ENCODE measurements at places on chromosomes 3 and 15.

DNA sequence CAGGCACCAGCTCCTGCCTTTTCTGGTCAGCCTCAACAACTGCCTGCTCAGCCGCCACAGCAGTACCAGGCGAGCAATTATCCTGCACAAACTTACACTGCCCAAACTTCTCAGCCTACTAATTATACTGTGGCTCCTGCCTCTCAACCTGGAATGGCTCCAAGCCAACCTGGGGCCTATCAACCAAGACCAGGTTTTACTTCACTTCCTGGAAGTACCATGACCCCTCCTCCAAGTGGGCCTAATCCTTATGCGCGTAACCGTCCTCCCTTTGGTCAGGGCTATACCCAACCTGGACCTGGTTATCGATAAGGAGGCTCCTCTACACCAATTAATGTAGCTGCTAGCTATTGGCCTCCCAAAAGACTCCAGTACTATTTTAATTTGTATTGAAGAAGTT, 38.9 kb downstream of the TFG start:
- no peak for DNase-seq

GRCh38 chr15:41487802-41488201, 5.9 kb upstream of the ITPKA start:
- no peak for DNase-seq

- no peak for DNase-seq
Observed at GRCh38 chr3:69232482-69232881, 110.1 kb upstream of the LMOD3 start.

DNA sequence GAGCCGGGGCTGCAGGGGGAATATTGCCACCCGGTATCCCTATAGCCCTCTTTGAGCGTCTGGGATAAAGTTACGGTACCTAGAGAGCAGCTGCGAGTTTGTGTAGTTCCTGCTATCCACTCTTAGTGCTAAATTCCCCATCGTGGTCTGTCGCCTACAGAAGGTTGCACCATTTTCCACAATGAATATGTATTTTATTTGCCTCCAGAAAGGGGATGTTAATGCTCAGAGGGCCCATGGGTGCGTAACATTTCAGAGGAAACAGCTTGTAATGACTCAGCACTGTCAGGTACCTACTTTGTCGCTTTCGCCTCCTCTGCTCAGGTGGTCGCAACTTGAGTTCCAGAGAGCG, 1.1 kb downstream of the SLCO3A1 start:
- no peak for DNase-seq

DNA sequence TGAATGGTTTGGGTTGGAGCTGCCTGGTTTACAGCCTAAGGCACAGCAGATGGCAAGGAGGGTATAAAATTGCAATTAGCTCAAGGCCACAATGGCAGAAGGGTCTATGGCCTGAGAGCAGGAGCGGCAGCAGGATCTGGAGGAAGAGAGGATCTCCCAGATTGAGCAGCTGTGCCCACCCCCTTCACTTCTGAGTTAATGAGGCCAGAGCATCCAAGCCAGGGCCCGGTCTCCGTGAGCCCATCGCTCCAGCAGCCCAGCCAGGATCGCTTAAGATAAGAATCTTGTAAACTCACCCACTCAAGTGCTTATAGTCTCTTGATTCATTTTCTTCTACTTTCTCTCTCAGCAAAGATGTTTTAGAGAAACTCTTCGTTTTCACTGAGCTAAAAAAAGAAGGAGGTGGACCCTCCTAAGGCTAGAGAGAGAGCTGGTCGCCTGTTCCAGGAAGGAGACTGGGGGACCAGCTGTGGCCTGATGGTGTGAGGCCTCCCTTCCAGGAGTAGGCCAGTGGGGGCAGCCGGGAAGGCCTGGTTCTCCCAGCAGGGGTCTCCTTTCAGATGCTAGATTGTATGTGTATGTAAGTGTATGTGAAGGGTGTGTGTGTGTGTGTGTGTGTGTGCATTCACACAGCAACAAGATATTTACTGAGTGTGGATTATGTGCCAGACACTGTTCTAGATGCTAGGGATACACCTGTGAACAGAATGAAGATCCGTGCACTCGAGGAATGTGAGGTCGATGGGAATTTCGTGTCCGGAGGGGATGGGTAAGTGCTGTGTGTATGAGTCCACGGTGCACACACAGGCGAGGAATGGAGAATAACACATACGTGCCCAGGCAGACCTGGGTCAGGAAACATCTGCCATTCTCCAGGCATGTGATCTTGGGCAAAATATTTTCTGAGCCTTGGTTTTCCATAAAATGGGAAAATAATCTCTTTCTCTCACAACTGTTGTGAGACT, 18.6 kb downstream of the MAGEF1 start:
- DNase-seq = no peak

DNA sequence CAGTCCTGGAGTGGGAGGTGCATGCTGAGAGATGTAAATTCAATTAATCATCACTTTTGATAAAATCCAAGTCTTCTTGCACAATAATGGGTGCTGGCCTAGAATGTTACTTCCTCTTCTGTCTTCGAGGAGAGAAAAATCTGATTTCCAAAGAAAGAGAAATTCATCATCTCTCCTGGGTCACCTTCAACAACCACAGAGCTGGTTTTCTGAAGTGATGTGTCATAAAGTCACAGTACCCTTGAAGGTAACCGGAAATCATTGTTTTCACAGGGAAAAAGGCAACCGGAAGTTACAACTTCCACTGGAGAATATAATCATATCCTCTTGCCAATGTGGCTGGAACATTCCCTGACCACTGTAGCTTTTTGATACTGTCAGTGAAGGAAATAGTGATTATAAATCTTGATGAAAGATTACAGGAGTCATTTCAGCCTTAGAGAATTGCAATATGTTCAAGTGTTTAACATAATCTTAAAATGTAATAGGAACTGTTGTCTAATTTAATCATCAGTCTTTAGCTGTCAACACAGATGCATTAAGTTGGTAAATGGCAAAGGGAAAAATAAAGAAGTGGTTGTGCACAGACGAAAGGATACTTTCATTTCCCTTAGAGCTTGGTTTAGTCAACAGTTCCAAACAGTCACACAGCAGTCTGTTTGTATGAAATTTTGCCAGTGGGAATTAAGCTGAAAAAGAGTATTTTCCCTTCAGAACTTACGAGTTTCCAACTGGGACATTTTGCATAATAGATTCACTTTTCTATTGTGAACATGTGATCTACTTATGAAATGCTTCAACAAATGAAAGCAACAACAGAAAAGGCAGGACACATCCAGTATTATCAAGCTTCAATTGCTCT, 106.5 kb upstream of the SLC4A7 start:
- no peak for DNase-seq

GRCh38 chr15:101445562-101446517, 43.7 kb downstream of the PCSK6 start:
- no peak for DNase-seq

- DNase-seq = no peak
Observed at GRCh38 chr3:88188436-88188835, 38.7 kb downstream of the C3orf38 start.

DNA sequence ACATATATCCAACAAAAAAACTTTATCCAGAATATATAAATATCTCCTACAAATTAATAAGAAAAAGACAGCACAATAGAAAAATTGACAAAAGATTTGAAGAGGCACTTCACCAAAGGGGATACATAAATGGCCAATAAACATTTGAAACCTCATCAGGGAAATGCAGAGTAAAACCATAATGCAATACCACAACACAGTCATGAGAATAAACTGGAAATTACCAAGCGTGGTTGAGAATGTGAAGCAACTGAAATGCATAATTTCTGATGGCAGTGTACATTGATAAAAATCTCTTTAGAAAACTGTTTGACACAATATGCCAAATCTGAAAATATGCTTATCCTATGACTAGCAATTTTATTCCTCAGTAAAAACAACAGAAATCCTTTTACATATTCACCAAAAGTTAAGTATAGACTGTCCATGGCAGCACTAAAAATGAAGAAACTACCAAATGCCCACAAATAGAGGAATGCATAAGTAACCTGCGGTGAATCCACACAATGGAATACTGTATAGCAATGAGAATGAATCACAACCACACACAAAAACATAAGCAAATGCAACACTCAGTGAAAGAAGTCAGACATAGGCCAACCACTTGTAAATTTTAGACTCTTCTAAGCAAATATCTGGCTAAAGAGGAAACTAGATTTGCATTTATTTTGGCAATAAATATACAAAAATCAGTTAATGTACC, 7.9 kb downstream of the LYZL4 start:
- no peak for DNase-seq

- no peak for DNase-seq
Observed at GRCh38 chr3:142285083-142285517, 59.7 kb upstream of the GK5 start.

GRCh38 chr3:66047311-66048050, 8.8 kb upstream of the MAGI1 start:
- DNase-seq = no peak

GRCh38 chr3:170477395-170477794, 58.7 kb downstream of the CLDN11 start:
- no peak for DNase-seq

- DNase-seq = no peak
Observed at GRCh38 chr15:90000186-90001001, 730 bp upstream of the ZNF710 start.

DNA sequence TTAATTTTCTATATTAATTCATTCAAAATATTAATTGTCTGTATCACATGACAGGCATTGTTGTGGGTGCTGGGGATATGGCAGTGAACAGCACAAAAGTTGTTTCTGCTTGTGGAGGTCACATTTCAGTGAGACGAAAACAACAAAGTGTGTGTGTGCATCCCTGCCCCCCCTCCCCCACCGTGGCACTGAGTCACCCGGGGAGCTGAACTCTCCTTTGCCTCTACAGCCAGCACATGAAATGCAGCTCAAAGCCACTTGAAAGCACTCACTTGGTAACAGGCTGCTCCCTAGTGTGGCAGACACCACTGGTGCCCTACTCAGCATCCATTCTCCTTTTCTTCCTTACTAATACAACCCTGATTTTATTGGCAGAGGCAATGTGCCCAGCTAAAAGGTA, 16.9 kb upstream of the SCAMP5 start:
- no peak for DNase-seq

DNA sequence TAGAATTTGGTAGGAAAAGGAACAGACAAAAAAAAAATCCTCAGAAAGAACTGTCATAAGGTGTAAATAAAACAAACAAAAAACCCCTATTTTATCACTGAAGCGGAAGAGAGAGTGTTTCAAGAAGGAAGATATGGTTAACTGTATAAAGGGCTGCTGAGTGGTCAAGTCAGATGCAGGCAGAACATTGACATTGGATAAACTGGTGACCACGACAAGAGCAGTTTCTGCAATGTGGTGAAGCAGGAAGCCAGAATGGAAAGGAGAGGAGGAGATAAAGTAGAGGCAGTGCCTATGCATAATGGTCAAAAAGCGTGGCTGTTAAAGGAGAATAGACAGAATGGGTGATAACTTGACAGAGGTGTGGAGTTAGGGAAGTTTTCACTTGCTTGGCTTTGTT, 75.3 kb downstream of the CYP19A1 start:
- DNase-seq = no peak

DNA sequence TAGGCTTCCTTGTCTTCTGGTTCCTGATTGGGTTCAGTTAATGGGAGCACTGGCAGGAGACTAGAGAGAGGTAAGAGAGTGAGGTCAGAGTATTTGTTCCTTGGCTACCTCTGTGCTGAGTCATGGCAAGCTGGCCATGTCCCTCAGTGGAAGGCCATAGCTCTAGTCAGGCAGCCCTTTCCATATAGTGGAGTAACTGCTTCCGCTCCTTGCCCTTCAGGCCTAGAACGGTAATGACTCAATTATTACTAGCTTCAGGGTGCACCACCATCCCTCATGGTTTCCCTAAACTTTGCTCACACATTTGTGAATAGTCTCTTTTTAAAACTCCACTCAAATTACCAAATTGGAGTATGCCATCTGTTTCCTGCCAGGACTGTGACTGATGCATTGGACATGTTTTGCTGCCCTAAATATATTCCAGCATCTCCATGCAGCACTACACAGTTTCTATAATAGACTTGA, 10.5 kb upstream of the ANO10 start:
- no peak for DNase-seq

- DNase-seq = no peak
Observed at GRCh38 chr3:187750513-187751123, 5.3 kb upstream of the BCL6 start.

- no peak for DNase-seq
Observed at GRCh38 chr15:62164396-62165103, 535 bp downstream of the C2CD4B start.

DNA sequence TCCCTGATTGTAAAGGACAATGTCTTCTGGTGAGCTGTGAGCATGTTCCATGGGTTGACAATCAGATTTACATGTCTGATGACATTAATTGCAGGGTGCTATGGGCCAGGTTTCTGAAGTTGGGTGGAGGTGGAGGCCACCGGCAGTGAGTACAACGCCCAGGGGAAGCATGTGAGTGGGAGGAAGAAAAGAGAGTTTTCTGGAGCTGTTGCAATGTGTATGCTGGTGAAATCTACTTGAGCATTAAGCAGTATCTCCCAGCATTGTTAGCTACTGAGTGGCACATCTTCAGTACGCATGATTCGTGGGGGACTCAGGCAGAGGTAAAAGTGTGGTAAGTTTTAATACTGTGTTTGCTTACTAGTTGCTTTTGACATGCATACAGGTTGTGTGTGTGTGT, 26.6 kb downstream of the TMEM45A start:
- DNase-seq = no peak

- DNase-seq = no peak
Observed at GRCh38 chr15:74783072-74783807, 1.4 kb downstream of the CSK start.

GRCh38 chr15:91625506-91625905, 228.0 kb upstream of the SLCO3A1 start:
- DNase-seq = no peak

GRCh38 chr3:48518069-48518468, 14.1 kb upstream of the SHISA5 start:
- DNase-seq = no peak

- no peak for DNase-seq
Observed at GRCh38 chr3:32436816-32437189, 45.1 kb downstream of the CMTM7 start.
